ENCODE measurements at places on chromosomes 7 and 10.

DNA sequence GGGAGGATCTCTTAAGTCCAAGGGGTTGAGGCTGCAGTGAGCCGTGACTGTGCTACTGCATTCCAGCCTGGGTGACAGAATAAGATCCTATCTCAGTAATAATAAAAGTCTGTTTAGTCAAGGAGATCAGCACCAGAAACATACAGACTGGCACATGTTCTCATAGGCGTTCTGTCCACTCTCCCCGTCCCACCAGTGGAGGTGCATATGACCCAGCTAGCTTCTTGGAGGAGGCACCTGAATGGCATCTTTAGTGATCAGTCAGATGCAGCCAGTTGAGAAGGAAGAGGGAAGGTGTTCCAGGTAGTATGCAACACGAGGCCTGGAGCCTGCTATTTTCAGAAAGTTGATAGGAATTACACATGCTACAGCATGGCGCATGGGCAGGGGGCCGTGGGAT is 45.3 kb upstream of the SVIL start:
- no peak for DNase-seq

GRCh38 chr7:43042302-43042701 is 70.1 kb upstream of the HECW1 start:
- DNase-seq = no peak

DNA sequence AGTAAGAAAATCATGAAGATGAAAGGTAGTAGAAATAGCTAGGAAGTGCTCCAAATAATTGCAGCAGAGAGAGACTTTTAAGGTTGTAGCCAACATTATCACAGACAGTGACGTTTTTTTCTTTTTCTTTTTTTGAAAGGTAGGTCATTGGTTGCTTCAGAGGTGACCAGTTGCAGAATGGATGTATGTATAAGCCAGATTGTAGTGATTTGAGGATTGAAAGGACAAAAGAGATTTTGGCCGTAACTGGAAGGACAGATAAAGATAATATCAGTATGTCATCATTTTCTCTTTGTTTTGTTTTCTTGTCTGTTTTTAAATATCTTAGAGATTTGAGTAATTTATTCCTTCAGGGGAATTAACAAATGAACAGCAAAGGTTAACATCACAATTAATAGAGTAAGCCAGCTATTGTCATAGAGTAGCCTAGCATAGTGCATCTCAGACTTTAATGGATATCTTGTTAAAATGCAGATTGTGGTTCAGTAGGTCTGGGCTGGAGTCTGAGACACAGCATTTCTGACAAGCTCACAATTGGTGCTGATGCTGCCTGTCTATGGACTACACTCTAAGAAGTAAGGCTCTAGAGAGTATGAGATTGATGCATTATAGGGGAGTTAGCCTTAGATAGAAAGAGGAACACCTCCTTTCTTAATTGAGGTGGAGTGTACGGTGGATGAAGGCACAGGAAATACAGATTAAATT is 28.3 kb downstream of the CDK13 start:
- DNase-seq = no peak

- no peak for DNase-seq
These were observed 46.7 kb downstream of the ZFAND4 start for GRCh38 chr10:45625879-45626278.

DNA sequence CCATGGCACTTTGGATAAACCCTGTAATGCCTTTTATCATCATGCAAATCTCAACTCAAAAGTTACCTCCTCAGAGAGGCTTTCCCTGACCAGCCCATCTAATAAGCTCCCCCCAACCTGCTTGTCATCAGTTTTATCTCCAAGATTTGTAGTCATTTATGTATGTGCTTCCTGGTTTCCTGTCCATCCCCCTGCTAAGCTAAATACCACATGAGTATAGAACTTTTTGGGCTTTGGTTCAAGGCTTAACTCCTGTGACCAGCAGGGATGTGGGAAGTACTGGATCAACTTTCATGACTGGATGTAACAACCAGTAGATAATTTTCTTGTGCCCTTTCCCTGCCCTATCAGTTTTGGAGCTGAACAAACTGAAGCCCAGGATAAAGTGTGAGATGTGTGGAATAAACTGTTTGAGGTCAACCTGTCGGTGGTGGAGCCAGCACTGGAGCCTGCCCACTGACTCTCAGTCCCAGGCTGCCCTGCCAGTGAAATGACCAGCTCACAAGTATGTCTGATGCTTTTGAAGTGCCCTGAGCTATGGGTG is 148.6 kb downstream of the CYP26A1 start:
- no peak for DNase-seq

- no peak for DNase-seq
These were observed 12.7 kb downstream of the IKZF1 start for GRCh38 chr7:50317221-50317678.

DNA sequence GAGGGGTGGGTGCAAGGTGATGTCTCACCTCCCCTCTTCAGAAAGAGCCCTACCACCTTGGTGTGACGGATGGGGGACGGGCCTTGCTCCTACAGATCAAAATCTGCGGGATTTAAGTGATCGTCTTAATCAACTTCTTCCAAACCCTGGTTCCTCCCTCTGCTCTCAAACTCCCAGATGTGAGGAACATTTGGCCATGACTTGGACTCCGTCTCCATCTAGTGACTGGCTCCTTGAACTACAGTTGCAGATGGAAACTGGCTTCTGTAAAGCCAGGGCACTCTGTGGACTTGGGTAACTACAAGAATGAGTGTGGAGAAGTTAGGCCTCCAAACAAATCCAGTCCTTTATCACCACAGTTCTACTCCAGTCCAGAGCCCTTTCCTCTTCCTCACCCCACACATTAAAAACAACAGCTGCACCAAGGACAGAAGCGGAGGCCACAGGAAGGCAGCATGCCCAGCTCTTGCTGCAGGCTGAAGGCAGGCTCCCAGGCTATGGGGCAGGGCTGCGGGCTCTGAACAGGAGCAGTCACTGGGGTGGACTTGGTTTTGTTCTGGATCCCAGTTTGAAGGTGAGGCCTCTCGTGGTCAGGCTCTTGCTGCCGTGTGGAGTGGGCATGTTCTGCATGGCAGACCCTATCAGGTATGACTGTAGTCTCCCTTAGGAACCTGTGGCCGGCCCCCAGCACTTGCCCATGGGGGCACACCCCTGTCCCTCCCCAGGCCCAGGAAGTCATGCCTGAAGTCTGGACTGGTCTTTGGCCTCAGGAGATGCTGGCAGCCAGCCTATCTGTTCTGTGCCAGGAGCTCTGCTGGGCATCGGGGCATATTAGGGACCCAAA is 79.4 kb downstream of the VWC2 start:
- no peak for DNase-seq

GRCh38 chr10:95535526-95535925 is 25.6 kb downstream of the SORBS1 start:
- no peak for DNase-seq

Data from stimulated activated CD4-positive, alpha-beta T cell treated with anti-CD3 and anti-CD28 coated beads, Interleukin-1b, Interleukin-23, amount 100 ng/mL, for 1 hour (primary cell).